ENCODE measurements at places on chromosomes 3 and 15.

GRCh38 chr3:123678108-123678511, 93.3 kb upstream of the HACD2 start:
- no peak for DNase-seq

DNA sequence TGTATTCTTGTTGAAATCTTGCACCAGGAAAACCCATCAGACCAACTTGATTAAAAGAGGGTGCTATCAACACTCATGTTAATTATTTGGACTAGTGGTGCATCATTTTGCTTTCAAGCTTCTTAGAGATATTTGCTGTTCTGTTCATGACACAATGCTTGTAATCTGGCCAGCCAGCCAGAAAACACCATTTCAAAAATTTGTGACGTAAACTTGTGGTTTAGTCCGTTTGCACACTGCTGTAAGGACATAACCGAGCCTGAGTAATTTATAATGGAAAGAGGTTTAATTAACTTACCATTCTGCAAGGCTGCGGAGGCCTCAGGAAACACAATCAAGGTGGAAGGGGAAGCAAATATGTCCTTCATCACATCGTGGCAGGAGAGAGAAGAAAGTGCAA, 374.3 kb upstream of the TGFBR2 start:
- DNase-seq: no peak

DNA sequence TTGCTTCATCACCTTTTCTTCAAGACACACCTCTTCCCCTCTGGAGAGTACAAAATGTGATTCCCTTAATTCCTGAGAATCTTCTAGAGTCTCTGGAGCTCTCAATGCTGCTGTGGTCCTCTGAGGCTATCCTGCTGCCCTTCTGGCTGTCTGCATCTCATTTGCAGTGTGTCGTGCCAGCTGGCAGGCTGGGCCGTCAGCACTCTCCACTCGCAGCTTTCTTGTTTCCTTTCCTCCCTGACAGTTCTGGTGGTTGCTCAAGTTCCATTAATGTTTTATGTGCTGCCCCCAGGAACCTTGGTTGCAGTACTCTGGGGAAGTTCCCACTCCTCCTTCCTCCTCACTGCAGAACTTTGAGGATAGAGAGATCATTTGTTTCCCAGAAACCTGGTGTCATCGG, 210.8 kb upstream of the ROPN1 start:
- DNase-seq: no peak

- DNase-seq: no peak
Measured at GRCh38 chr3:144552346-144553057, 580.9 kb downstream of the DIPK2A start.

DNA sequence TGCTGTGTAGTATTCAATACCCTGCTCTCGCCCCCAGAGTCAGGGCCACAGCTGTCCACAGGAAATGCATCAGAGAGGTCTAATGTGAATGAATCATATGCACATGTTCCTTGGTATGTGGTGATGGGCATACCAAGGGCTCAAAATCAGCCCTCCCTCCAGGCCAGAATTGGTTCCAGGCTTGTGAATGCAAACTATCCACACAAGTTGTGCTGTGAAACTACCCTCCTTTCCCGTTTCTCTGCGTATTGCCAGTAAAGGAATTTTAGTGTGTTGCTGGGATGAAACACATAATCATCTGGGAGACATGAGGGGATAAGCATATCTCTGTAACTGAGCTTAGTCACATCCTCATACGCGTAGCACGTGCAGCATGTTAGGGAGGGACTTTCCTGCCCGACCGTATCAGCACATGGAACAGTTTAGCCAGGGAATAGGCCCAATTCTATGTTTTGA, 9.2 kb upstream of the MME start:
- DNase-seq: no peak

GRCh38 chr3:46954178-46954577, 22.4 kb downstream of the CCDC12 start:
- DNase-seq: no peak

- no peak for DNase-seq
Measured at GRCh38 chr3:95626107-95626506, 1188.3 kb upstream of the EPHA6 start.

- DNase-seq: no peak
Measured at GRCh38 chr3:170046269-170047132, 8.7 kb downstream of the GPR160 start.

- DNase-seq: no peak
Measured at GRCh38 chr3:45988362-45988761, 7.3 kb downstream of the FYCO1 start.

DNA sequence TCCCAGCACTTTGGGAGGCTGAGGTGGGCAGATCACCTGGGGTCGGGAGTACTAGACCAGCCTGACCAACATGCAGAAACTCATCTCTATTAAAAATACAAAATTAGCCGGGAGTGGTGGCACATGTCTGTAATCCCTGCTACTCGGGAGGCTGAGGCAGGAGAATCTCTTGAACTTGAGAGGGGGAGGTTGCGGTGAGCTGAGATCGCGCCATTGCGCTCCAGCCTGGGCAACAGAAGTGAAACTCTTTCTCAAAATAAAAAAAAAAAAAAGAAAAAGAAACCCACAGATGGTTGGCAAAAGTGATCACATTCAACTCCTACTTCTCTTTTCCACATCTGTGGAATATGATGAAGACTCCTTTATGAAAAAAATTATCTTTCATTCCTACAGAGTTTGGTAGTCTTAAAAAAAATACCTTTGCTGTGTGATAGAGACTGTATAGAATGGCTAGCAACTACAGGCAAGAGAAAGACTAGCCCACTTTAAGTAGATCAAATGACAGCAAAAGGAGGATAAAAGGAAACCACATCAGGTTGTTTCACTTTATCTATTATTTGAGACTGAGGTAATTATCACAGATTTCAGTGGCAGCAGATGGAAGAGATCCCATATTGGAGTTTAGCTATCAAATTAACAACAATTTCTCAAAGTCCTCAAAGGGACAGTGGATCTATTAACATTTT, 172.9 kb upstream of the TSPAN3 start:
- DNase-seq: no peak

DNA sequence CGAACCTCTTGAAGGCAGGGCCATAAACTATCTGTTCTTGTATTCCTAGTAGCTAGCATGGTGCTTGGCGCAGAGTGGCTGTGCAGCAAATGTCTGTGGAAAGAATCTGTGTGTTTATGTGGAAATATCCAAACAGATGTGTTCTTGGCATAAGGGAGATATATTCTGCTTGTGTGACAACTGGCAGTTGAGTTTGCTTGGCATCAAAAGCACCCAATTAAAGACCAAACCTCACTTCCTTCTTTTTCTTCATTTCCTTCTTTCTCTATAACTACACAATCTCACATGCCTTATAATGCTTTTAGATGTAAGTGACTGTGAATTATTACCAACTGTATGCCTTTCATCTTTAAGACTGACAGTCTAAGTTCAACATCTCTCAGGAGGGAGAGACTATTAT, 296.5 kb downstream of the SLC9A9 start:
- DNase-seq: no peak

GRCh38 chr3:141920701-141921100, 44.3 kb downstream of the ATP1B3 start:
- DNase-seq: no peak

GRCh38 chr15:57861815-57862586, 155.5 kb downstream of the POLR2M start:
- DNase-seq: no peak

- no peak for DNase-seq
Measured at GRCh38 chr3:37096288-37096687, 78.1 kb downstream of the LRRFIP2 start.

DNA sequence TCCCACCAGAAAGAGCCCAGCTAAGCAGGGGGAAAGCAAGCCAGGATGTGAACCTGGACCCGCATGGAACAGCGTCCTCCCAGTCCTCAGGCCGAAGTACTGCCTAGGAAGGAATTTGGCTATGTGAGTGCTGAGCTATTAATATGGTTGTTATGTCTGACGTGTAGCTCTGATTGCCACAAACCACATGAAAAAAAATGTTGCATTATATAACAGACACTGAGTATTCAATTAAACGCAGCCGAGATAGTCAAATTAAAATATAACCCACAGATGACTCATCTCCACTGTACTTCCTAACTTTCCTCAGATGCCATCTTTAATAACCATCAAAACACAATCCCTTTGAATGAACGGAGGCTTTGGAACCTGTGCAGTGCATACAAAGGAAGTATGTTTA, 111.1 kb downstream of the GABRB3 start:
- DNase-seq: no peak

- DNase-seq: no peak
Measured at GRCh38 chr15:58710701-58711100, 38.8 kb downstream of the ADAM10 start.

- no peak for DNase-seq
Measured at GRCh38 chr15:56440214-56440770, 24.6 kb downstream of the MNS1 start.

GRCh38 chr3:152973575-152973974, 138.6 kb downstream of the P2RY1 start:
- no peak for DNase-seq

DNA sequence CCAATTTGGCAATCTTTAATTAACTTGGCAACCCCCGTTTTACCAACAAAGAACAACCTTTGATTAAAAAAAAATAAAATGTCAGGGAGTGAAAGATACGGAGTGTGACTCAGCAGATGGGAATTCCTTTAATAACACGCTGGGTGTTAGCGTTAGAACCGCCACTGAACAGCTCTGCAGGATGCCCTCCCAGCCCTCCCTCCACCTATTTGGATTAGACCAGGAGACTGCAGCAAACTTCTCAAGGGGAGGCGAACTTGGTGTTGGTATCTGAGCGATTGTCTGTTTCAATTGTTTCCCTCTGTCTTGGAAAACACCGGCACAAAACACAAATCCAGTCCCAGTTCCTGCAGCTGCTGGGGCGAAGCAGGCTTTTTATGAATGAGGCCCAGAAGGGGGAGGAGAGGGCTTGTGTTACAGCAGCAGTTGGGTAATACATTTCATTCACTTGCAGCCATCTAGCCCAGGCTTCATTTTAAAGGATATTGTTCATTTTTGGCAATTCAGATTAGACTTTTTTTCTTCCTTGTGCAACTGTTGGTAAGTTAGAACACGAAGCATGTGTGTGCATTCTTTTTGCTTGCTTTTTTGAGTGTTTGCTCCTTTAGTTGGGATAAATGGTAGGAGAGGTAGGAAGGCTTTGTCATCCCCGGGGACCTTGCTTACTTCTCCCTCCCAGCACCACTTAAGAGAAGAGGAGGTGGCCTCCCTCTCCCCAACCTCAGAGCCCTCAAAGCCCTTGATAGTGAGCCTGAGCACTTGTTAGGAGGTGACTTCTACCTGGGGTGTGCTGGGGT, 152.3 kb downstream of the IGF1R start:
- no peak for DNase-seq

- no peak for DNase-seq
Measured at GRCh38 chr3:31858439-31858838, 122.6 kb downstream of the OSBPL10 start.

- no peak for DNase-seq
Measured at GRCh38 chr3:52370531-52370930, 54.4 kb downstream of the DNAH1 start.

DNA sequence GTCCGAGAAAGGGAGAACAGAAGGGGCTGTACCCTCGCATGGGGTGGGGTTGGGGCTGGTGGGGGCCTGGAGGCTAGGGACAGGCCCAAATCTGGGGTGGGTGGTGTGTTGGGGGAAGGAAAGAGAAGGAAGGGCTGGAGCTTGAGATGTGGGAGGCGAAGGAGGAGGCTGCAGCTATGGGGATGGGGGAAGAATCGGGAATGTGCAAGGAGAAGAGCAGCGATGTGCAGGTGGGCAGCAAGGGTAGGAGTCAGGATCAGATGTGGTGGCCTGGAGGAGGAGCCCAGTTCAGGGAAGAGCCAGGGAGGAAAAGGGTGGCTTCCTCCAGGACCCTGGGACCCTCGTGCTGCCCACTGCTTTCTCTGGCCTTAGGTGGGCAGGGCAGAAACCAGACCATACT, 21.2 kb downstream of the ZNF35 start:
- no peak for DNase-seq

- no peak for DNase-seq
Measured at GRCh38 chr3:56491566-56491965, 23.3 kb upstream of the ERC2 start.

- no peak for DNase-seq
Measured at GRCh38 chr15:69002783-69003182, 11.7 kb upstream of the NOX5 start.

DNA sequence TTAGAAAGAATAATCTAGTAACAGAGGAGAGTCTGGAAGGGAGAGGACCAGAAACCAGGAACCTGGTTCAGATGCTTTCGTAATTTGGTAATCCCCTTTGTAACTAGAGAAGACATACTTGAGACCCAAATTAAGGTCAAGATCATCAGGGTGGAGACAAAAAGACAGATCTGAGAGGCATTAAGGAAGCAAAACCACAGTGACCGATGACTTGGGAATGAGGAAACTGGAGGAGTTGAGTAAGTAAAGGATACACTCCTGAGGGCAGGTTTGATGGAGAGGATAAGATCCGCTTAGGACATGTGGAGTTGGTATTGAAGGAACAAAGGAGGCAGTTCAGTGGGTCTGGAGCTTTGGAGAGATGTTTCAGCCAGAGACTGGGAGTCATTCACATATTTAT, 23.6 kb upstream of the BCL2A1 start:
- no peak for DNase-seq

DNA sequence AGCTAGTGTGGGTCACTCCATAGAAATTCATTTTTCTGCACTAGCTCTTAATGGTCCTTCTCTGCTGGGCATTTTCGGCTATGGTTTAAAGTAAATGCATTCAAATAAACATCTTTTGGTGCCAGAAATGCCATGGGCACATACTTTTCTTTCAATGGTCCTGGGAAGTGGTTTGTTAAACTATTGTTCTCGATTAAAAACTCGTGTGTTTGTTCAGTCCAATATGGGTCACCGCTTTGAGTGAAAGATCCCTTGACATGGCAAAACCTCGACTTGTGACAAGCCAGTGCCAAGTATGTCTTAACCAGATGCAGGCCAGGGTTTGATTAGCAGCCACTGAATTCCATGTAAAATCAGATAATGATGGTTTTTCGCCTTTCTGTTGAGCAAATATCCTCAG, 331.9 kb upstream of the WNT5A start:
- DNase-seq: no peak

DNA sequence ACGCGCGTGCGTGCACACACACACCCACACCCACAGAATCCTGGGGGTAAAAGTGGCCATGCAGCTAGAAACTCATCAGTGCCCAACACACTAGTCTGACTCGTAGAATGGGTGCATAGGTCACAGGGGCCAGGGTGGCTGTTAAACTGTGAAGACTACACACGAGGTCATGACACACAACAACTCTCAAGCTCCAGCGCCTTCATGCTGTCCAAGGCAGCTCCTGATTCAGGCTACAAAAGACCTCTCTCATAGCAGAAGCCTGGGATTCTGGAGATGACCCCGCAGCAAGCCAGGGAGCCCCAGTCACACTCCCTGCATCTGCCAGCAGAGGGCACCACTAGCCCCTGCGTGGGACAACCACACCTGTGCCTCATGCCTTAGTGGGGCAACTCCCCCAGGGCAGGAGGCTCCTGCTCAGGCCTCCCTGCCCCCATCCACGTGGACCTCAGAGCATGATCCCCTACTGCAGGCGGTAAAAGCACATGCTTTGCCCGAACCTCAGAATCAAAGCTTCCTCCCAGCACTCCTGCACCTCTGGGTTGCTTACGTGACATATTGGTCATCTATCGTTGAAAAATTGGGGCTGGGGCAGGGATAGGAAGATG, 93.1 kb downstream of the LRIG1 start:
- DNase-seq: no peak
